ENCODE measurements at places on chromosomes 16 and 17.

DNA sequence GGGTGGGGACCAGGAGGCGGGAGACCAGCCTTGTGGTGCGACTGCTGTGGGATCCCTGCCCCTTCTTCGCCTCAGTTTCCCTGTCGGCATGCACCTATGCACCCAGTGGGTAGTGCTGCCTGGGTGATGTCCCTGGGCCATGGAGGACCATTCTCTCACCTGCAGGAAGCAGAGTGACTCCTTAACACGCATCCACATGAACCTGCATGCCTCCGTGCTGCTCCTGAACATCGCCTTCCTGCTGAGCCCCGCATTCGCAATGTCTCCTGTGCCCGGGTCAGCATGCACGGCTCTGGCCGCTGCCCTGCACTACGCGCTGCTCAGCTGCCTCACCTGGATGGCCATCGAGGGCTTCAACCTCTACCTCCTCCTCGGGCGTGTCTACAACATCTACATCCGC is 25.2 kb downstream of the ADGRG5 start:
- no peak for DNase-seq

DNA sequence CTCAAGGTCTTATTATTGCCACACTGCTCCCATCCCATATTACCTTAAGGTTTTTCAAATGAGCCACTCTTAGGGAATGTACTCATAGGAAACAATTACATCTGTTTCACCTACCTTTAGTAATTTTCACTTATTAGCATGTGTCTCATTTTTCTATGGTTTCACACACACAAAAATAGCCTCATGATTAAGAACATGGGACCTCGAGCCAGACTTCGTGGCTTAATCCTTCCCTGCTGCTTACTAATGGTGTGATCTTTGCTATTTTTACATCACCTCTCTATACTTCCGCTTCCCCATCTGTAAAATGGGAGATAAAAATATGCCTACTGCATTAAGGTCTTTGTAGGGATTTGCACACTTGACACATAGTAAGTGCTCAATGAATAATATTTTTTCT is 38.5 kb downstream of the OTOA start:
- no peak for DNase-seq

- peak; percentile 13 for DNase-seq
Measured at GRCh38 chr17:550463-551180, 164.0 kb downstream of the VPS53 start.

DNA sequence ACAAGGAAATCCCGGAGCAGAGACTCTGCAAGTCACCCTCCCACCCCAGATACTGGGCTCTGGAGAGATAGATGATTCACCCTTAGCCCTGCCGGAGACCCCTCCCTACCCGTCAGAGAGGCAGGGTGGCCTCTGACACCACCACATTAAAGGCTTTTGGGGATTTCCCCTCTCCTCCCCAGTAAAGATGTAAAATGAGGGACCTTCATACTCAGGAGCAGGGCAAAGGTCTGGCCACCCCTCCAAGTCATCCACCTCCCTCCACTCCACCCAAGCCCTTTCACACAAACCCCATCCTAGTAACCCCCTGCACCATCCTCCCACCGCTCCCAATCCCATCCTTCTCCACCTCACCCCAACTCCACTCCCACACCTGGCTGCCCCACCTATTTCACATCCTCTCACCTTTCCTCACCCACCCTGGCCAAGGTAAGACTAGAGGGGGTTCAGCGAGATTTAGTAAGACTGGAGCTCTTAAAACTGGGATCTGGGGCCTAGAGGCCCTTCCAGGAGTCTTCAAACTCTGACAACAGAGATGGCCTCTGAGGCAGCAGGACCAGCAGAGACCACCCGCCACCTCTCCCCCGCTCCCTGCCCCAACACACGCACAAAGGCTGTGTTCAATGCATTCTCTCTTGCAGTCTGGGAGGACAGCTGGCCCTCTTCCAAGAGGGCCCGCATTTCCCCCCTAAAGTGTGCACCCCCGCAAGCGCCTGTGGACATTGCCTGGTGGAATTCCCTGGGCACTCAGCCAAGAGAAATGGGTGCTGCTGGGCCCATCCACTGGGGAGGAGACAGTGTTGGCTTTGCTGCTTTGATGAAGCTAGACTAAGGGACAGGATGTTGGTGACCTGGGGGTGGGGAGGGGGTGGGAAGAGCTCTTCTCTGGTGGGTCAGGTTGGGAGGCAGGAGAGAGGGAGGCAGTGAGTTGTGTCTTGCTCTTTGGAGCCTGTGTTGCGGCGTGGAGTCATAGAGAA is 1.1 kb downstream of the ABAT start:
- peak; percentile 13 for DNase-seq

- peak; percentile 23 for DNase-seq
Measured at GRCh38 chr16:4015275-4016004, 100.8 kb downstream of the ADCY9 start.

DNA sequence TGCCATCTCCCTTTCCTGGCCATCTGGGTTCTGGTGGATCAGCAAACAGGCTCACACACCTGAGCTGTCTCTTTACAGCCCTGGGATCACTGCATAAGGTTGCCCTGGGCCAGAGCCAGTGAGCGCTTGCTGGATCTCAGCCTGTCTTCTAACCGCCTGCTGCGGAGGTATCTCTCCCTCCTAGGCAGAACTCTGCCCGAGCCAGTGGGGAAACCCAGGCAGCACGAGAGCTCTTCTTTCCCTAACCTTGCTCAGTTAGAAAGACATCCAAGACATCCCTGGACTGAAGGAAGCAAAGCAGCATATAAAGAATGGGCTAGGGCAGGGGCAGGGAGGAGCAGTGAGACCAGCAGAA is 6.4 kb downstream of the HAS3 start:
- no peak for DNase-seq

- DNase-seq = no peak
Measured at GRCh38 chr17:327296-327695, 25.3 kb downstream of the RPH3AL start.

All from choroid plexus epithelial cell (primary cell).